Activated naive CD8-positive, alpha-beta T cell treated with anti-CD3 and anti-CD28 coated beads, Interleukin-2, amount 50 U/mL, for 24 hours (primary cell): ENCODE measurements at places on chromosomes 16 and 17.

DNA sequence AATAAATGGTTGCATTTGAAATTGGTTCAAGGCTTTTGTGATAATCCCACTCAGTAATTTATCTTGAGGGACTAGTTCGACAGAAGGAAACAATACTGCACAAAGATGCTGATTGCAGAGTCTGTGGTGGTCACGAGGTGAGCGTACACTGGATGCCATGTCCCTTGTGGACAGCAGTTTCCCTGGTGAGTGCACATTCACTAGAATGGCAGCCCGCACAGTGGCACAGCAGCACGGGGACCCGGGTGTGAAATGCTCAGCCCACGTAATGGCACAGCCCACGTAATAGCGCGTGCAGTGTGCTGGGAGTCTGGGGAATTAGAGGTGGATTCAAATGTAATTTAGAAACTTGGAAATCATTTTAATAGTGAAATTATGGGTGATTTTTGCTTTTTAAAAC, 154.0 kb downstream of the LGALS9B start:
- DNase-seq: no peak

DNA sequence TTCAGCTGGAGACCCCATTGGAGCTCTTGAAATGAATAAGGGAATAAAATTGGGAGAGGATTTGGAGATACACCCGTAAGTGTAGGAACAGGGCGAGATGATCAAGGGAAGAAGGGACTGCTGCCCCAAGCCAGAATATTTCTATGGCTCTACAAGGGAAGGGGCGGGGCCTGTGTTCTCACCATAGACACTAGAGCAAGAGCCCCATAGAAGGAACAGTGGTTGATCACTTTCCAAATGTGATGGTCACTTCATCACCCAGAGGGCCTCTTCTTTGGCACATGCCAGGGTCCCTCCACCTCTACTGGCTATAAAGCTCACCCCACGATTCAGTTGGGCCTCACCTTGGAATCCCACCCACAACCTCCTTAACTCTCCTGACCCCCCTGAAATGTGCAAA, 25.0 kb downstream of the GPRC5B start:
- no peak for DNase-seq

DNA sequence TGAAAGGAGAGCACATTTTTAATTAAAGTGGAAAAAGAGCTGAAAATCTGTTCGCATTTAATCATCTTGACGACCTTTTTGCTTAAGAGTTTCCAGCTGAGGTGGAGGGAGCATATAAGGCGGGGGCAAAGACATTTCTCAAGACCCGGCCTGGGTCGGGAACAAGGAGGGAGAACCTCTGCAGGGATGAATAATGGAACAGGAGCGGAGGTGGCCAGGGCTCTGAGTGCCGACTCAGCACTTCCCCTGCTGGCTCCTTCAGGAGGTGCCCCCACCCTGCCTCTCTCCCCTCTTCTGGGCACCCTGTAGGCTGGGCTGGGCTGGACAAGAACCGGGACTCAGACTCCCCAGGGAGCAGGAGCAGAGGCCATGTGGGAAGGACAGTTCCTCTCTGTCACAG, 7.9 kb upstream of the NGFR start:
- DNase-seq: no peak

- DNase-seq: no peak
Observed at GRCh38 chr17:34071886-34072420, 183.1 kb upstream of the CCL2 start.

- no peak for DNase-seq
Observed at GRCh38 chr16:57694231-57694724, 328 bp upstream of the DRC7 start.

- DNase-seq: no peak
Observed at GRCh38 chr17:66733759-66734158, 101.2 kb upstream of the CACNG5 start.

- peak; percentile 21 for DNase-seq
Observed at GRCh38 chr16:85718682-85719081, 29.9 kb upstream of the GINS2 start.

DNA sequence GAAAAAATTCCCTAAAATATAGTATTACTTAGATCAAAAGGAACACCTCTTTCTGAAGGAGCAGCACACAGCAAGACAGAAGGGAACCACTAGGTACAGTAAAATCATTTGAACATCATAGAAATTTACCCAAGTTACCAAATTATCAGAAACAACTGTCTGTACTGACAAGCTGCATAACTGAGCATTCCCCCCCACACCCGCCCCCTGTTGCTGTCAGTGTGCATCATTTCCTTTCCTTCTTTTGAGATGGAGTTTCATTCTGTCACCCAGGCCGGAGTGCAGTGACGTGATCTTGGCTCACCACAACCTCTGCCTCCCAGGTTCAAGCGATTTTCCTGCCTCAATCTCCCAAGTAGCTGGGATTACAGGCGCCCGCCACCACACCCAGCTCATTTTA, 120.7 kb downstream of the TRIM37 start:
- DNase-seq: no peak

DNA sequence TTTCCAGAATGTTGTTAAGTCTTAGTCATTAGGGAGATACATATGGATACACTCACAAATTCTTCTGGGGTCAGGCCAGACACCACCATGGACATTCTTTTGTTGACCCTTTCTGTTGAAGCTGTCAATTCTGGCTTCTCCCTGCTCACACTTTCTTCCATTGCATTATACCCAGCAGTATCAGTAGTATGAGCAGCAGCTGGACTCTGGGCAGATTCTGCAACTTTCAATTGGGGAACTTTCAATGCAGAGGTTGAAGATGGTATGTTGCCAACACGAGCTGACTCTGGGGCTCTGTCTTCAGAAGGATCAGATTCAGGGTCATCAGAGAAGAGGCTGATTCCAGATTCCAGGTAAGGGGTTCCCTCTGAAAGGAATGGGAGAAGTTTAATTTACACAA, 45.8 kb downstream of the RND2 start:
- DNase-seq: no peak

DNA sequence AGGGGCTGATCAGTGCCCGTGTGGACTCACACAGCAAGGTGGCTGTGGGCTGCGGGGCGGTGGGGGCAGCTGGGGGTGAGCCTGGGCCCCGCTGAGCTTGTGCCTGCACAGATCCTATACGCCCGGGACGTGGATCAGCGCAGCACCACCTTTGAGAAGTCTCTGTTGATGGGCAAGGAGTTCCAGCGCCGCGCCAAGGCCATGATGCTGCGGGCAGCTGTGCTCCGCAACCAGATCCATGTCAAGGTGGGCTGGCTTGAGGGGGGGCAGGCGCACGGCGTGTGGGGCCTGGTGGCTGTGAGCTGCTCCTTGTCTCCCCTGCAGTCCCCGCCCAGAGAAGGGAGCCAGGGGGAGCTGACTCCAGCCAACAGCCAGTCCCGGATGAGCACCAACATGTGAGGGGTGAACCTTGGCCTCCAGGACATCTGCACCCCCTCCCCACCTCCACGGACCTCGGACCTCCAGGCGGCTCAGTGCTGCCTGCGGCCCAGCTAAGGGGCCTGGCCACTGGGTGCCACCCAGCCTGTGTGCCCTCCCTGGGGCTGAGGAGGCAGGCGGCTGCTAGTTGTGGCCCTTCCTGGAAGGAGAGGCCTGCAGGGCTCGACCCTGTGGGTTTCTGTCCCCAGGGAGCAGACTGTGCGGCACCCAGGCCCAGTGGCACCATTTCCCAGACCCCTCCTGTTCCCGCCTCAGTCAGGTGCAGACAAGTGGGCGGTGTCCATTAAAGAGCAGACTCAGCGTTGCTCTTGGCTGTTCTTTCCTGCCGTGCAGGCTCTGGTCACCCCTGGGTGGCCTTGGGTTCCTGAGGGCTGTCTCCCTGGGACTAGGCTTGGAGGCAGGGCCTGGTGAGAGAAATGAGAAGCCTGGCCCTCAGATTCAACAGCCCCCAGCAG, 5.3 kb downstream of the GPS1 start:
- no peak for DNase-seq

GRCh38 chr16:22318690-22319358, 21.6 kb downstream of the POLR3E start:
- DNase-seq: peak; percentile 69

- no peak for DNase-seq
Observed at GRCh38 chr17:55056526-55056925, 88.0 kb downstream of the STXBP4 start.
